Progenitor cell of endocrine pancreas (in vitro differentiated cells): ENCODE measurements at places on chromosomes 2 and 18.
A peak's percentile ranks its signal among the peaks of the same experiment; 100 is the strongest.

DNA sequence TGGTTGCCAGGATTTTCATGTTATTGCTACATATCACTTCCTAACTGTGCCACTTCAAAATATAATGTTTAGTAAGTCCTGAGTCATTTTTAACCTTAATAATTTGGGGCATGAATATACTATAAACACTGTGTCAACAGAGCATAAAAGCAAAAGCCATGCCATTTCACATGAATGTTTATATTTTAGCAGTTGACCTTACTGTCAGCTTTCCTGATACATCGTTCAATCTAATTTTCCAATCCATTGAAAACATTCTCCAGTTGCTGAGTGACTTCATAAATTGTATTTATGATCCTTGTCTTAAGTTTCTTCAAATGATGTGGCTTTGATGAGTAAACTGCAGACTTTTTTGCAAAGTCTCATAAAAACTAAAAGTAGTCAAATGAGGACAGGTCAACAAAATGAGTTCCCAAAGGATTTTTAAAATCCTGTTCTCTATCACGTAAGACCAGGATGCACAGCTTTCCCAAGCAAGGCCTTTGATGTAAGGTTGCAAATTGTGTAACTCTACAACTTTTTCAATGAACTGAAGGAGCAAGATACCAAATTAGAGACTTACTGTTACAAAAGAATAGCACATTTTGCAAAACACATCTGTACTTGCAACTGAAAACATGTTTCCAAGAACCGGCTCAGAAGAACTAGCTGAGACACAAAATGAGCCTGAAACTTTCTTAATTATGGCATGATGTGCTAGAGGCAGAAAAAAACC, 117.7 kb downstream of the SATB2 start:
- H3K27me3 ChIP-seq = no peaks in the 10 kb centered on the region
- no peaks in the 10 kb centered on the region for H3K4me1 ChIP-seq
- H3K27ac ChIP-seq = no peak overlapping the region
- no peak for DNase-seq
- no peaks in the 10 kb centered on the region for H3K36me3 ChIP-seq

- H3K27ac ChIP-seq = no peak overlapping the region
- no peak for DNase-seq
- H3K4me3 ChIP-seq = no peak overlapping the region
- no peaks in the 10 kb centered on the region for H3K36me3 ChIP-seq
- H3K27me3 ChIP-seq = no peaks in the 10 kb centered on the region
Observed at GRCh38 chr2:3078684-3079083, 298.9 kb downstream of the EIPR1 start.

DNA sequence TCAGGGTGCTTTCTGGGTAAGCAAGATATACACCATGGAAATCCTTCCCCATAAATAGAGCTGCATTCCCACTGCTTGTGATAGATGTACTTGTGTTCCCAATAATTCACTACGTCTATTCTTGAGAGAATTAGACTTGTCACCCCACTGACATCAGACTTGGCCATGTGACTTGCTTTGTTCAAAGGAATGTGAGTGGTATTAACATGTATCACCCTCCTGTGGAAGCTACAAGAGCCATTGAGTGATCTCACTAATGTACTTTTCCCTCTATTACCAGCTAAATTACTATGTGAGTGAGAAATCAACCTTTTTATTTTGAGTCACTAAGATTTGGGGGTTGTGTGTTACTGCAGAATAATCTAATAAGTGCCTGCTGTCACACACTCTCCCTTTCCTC, 176.0 kb downstream of the CCDC178 start:
- no peaks in the 10 kb centered on the region for H3K4me1 ChIP-seq
- no peaks in the 10 kb centered on the region for H3K36me3 ChIP-seq
- H3K27me3 ChIP-seq = no peaks in the 10 kb centered on the region
- no peak overlapping the region for H3K4me3 ChIP-seq

GRCh38 chr18:13973061-13973575, 57.8 kb upstream of the MC2R start:
- H3K27ac ChIP-seq = no peak overlapping the region
- H3K4me1 ChIP-seq = no peaks in the 10 kb centered on the region
- H3K27me3 ChIP-seq = no peaks in the 10 kb centered on the region
- no peak for DNase-seq
- H3K4me3 ChIP-seq = no peak overlapping the region

GRCh38 chr2:129738799-129739198, 240.7 kb upstream of the RAB6C start:
- H3K27ac ChIP-seq = no peak overlapping the region
- no peaks in the 10 kb centered on the region for H3K4me1 ChIP-seq
- no peak for DNase-seq
- H3K36me3 ChIP-seq = no peaks in the 10 kb centered on the region
- H3K27me3 ChIP-seq = peaks cover 4% of the 10 kb centered on the region

GRCh38 chr2:173880561-173880960, 84.6 kb downstream of the SP3 start:
- no peak overlapping the region for H3K27ac ChIP-seq
- H3K4me1 ChIP-seq = no peaks in the 10 kb centered on the region
- DNase-seq = no peak
- no peak overlapping the region for H3K4me3 ChIP-seq
- H3K27me3 ChIP-seq = peaks cover 21% of the 10 kb centered on the region

- H3K27ac ChIP-seq = no peak overlapping the region
- H3K4me3 ChIP-seq = no peak overlapping the region
- DNase-seq = no peak
Observed at GRCh38 chr2:68436270-68436669, 30.8 kb downstream of the FBXO48 start.

DNA sequence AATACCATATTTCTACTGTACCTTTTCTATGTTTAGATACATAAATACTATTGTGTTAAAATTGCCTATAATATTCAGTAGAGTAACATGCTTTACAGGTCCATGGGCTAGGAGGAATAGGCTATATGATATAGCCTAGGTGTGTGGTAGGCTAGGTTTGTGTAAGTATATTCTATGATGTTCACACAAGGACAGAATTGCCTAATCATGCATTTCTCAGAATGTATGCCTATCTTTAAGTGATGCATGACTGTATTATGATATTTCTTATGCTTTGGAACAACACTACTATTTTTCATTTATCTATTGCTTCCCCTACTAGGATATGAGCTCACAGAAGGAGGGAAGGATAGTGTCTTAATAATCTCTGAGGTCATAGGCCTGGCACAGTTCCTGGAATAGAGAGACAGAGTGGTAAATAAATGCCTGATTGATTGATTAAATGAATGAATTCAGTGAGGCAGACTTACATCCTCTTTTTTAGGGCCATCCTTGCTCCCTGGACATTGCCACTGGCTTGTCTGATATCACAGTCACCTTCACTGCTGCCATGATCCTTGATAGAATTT, 121.0 kb downstream of the MYO3B start:
- no peak overlapping the region for H3K4me3 ChIP-seq
- H3K27ac ChIP-seq = no peak overlapping the region
- H3K27me3 ChIP-seq = no peaks in the 10 kb centered on the region
- no peaks in the 10 kb centered on the region for H3K4me1 ChIP-seq
- DNase-seq = no peak

DNA sequence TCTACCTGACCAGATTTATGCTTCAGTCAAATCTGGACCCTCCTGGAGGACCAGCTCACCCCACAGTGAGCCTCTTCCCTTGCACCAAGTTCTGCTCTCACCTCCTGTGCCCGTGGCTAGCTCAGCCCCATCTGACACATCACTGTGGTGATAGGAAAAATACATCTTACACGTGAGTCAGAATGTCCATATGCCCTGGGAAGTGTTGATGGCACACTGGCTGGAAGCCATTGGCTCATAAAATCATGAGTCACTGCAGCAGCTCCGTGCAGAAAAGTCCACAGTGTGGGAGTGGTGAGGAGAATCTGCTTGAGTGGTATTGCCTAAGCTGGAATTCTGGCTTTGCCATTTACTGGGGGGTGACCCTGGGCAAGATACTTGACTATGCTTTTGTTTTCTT, 42.6 kb upstream of the RAPGEF4 start:
- no peaks in the 10 kb centered on the region for H3K36me3 ChIP-seq
- H3K27me3 ChIP-seq = no peaks in the 10 kb centered on the region
- no peak overlapping the region for H3K4me3 ChIP-seq

GRCh38 chr2:127373362-127374083, 14.3 kb downstream of the MAP3K2 start:
- H3K4me1 ChIP-seq = peaks cover 3% of the 10 kb centered on the region
- no peaks in the 10 kb centered on the region for H3K27me3 ChIP-seq
- peaks cover 50% of the 10 kb centered on the region for H3K36me3 ChIP-seq
- no peak for DNase-seq
- no peak overlapping the region for H3K27ac ChIP-seq

- H3K36me3 ChIP-seq = no peaks in the 10 kb centered on the region
- peaks cover 26% of the 10 kb centered on the region for H3K27me3 ChIP-seq
- DNase-seq = no peak
Observed at GRCh38 chr2:102190430-102191107, 3.7 kb downstream of the IL1RL2 start.

DNA sequence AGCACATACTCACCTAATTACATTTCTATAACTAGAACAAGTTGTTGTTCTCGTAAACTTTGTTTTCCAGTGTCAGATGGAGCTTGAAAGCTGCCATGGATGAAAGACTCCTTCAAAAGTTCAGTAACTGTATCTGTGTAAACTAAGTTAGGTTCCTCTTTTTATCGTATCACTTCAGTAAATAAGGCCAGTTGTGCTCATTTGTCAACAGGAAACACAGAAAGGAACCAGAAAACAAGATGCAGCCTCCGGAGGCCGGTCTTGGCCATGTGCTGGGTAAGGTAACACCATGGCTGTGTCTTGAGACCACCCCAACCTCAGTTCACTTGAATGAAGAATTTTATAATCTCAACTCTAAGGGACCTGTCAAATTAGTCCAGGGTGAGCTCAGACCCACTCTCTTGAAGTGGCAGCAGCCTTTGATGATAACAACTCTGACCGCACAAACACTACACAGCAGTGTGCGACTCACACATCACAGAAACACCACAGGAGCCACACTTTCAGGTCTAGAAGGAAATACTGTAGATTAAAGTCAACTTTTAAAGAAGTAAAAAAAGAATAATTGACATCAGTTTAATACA, 213.8 kb downstream of the AFF3 start:
- no peak overlapping the region for H3K27ac ChIP-seq
- H3K4me3 ChIP-seq = no peak overlapping the region
- no peaks in the 10 kb centered on the region for H3K36me3 ChIP-seq
- H3K27me3 ChIP-seq = peaks cover 8% of the 10 kb centered on the region

GRCh38 chr2:177172034-177172880, 40.3 kb upstream of the HNRNPA3 start:
- no peak overlapping the region for H3K4me3 ChIP-seq
- H3K36me3 ChIP-seq = no peaks in the 10 kb centered on the region
- no peak overlapping the region for H3K27ac ChIP-seq
- DNase-seq = no peak
- H3K4me1 ChIP-seq = peaks cover 28% of the 10 kb centered on the region

DNA sequence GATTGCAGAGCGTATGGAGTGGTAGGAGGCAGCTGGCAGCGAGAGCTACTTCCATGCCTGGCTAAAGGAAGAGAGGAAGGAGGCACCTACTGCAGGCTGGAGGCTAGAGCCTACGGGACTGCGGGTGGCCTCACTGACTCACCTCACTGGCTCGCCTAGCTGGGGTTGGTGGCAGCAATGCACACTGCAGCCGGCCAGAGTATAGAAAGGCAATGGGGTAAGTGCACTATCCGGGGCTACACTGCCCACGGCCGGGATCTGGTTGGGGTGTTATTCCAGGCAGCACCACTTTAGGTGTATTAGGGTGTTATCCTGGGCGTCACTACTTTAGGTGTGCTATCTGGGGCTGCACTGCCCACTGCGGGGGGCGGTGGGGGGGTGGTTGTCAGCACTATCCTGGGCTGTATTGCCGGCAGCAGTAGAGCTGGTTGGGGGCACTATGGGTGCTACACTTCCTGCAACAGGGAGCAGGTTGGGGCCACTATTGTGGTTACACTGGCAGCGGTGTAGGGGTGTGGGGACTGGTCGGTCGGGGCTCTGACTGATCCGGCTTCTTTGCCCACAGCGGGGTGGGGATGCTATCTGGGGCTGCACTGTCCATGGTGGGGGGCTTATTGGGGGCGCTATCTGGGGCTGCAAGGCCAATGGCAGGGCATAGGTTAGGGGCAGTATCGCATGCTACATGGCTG, 33.3 kb upstream of the ANKRD62 start:
- no peak overlapping the region for H3K4me3 ChIP-seq
- no peaks in the 10 kb centered on the region for H3K4me1 ChIP-seq
- H3K27me3 ChIP-seq = peaks cover 4% of the 10 kb centered on the region
- no peak overlapping the region for H3K27ac ChIP-seq

- H3K4me1 ChIP-seq = no peaks in the 10 kb centered on the region
- no peak for DNase-seq
- no peaks in the 10 kb centered on the region for H3K36me3 ChIP-seq
- H3K27ac ChIP-seq = no peak within 1 kb of the TSS
- H3K27me3 ChIP-seq = peaks cover under 1% of the 10 kb centered on the region
Observed at GRCh38 chr2:238138331-238139195, at the start of gene KLHL30. TSS of gene KLHL30 (plus strand) at chr2:238138668. CDS start at chr2:238140755, 2,087 bp downstream.

DNA sequence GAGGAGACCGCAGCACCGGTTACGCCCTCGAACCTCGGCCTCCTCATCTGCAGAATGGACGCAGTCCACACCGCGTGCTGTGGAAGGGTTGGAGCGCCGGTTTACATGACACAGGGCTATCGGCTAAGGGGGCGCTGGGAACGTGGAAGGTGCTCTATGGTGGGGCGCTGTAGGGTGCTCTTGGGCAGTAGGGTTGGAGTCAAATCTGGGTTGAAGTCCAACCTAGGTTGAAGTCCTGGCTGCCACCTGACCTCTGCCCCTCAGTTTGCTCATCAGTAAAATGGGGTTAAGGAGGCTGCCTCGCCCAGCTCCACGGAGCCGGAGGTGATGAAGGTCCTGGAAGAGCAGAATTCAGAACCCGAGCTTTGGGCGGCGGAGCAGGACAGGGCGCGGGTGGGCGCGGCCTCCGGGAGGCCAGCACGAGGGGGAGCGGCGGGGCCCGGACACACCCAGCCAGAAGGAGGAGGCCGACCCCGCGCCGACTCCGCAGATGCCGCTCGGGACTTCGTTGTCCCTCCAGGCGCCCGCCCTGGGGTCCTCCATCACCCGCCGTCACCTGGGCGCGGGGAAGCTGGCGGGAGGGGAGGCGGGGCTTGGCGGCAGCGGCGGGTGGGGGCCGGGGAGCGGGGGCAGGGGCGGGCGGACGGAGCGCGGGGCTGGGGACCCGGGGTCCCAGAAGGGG, 558 bp upstream of the GAREM2 start:
- H3K27me3 ChIP-seq = peaks cover 45% of the 10 kb centered on the region
- no peak for DNase-seq
- peak overlapping the region; percentile 78 for H3K4me3 ChIP-seq
- peaks cover 6% of the 10 kb centered on the region for H3K4me1 ChIP-seq
- peaks cover 1% of the 10 kb centered on the region for H3K36me3 ChIP-seq

DNA sequence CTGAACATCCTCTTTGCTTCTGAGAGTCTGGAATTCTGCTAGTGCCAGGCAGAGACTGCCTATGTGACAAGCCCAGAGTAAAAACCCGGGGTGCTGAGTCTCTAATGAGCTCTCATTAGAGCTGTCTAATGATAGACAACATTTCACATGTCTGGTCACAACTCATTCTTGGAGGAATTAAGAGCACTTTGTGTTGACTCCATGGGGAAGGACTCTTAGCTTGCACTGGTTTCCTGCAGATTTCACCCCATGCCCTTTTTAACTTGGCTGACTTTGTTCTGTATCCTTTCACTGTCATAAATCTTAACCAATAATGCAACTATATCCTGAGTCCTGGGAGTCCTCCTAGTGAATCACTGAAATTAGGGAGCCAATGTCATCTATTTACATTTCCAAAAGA, 33.5 kb downstream of the FBXO15 start:
- no peak overlapping the region for H3K27ac ChIP-seq
- DNase-seq = no peak
- no peak overlapping the region for H3K4me3 ChIP-seq
- H3K36me3 ChIP-seq = peaks cover 8% of the 10 kb centered on the region
- no peaks in the 10 kb centered on the region for H3K27me3 ChIP-seq
